Naive thymus-derived CD8-positive, alpha-beta T cell (primary cell): ENCODE measurements at places on chromosomes 7 and 10. TPM values are rescaled to one million over a fixed set of nuclear protein-coding genes. Genes with fewer than 3 reads are reported as not detected.

Gene TUBAL3
- not detected for total RNA-seq

Gene CTBP2
- total RNA-seq, result 0.99 TPM

Gene SFXN4
- 20.4 TPM for total RNA-seq

DNA sequence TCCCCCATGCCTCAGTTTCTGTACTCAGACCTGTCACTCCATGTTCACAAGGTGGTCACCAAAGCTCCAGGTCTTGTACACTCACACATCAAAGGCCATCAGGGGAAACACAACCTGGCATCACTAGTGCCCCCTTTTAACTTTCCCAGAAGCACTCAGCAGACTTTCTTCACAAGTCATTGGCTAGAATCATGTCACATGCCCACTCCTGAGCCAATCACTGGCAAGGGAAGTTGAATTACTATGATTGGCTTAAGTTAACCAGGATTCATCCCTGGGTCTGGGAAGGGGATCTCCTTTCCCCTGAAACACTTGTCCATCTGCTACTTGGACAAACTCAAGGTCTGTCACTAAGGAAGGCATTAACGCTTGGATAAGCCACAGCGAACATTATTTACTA is 193.8 kb upstream of the PLXNA4 start:
- DNase-seq, result no peak

GRCh38 chr7:144762853-144763252 is 73.0 kb downstream of the TPK1 start:
- DNase-seq, result no peak

Gene CHST3
- not detected for total RNA-seq
